ENCODE measurements at places on chromosomes 4 and X.
A peak's percentile ranks its signal among the peaks of the same experiment; 100 is the strongest.

DNA sequence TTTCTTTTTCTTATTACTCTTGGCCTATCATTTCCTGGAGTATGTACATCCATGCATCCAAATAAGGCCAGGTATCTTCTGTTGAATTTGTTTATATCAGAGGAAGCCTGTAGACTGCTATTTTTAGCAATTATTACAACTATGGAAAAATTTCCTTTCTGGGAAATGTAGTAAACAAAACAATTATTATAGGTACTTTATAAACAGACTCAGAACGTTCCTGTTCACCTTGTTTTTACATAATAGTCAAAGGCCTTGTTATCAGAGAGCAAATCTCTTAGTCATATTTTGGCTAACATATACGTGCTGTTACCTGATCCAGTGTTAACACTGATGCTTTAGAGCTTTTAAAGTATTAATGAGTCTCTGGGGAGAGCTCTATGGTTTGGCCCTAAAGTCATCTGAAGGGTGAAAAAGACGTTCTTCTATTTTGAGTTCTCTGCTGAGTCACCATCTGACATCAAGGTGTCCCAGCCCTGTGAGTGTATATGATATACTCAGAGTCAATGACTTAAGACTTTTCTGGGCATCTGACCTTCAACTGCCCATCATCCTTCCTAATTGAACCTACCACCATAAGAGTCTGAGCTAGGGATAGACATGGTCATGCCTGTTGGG is 7.3 kb downstream of the SPARCL1 start:
- DNase-seq: no peak

- no peak for DNase-seq
Measured at GRCh38 chr4:88533937-88534750, 10.6 kb upstream of the PYURF start.

DNA sequence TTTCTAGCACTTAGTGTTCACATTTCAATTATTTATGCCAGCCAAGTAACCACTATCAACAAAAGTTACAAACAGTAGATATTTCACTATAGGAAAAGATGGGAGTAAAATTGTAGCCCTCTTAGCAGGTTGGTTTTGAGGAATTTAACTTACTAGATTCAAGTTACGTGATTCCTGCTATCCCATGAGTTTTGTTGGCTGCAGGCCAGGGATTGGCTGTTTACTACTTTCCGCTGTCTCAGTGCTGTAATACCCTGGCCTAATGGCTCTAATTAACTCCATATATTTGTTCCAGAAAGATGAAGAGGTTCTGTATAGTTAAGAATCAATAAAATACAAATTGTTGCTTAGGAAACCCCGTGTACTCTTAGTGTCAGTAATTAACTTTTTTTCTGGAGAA is 55.5 kb upstream of the MAGED1 start:
- DNase-seq: peak; percentile 31

- no peak for DNase-seq
Measured at GRCh38 chrX:103197721-103198306, 17.1 kb upstream of the BEX4 start.

- DNase-seq: no peak
Measured at GRCh38 chr4:137543198-137543597, 10.9 kb upstream of the PCDH18 start.

GRCh38 chr4:184825141-184825895 is 450 bp downstream of the ACSL1 start:
- DNase-seq: no peak

DNA sequence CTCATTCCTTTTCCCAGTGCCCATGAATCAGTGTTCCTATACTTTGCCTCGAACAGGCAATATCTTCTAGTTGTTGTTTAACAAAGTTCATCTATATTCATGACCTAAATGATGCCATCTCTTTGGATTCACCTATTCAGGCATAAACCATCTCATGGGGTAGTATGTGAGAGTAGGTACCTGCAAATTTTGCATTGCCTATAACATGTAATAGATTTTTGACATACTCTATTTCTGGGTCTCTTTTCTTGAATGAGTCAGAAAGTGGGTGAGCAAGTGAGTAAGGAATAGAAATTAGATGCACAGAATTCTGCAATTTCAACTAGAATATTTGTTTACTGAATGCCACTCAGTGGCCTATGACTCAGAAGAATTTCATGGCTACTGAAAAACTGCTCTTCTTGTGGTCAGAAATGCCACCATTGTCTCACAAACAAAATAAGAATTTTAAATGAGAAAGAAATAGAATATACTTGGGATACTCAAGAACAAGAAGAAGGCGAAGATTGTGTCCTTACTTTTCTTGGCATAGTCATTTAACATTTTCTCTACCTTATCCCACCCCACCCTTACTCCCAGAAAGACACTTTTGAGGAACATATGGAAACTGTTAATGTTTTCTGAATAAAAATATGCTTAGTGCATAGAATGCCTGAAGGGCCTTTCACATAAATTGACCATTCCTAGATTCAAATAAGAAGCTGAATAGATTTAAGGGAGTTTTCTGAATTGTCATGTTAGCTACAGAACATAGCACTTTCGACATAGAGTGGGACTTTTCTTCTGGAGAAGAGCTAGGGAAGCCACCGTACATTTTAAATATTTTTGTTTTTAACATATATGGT is 86.8 kb downstream of the HHIP start:
- DNase-seq: no peak

- peak; percentile 50 for DNase-seq
Measured at GRCh38 chr4:163548481-163549243, 54.2 kb downstream of the TMA16 start.

DNA sequence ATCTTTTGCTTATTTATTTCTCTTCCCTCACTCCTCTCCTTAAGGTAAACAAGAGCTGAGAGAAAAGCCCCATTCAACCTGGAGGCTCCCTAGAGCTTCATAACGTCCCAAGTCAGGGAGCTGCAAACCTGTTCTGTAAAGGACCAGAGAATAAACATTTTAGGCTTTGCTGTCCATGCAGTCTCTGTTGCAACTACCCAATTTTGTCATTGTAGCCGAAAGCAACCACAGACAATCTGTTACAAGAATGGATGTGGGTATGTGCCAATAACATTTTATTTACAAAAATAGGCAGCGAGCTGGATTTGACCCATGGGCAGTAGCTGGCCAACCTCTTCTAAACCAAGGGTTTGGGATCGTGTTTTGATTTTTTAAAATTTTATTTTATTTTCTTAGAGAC is 71.3 kb upstream of the TBL1X start:
- DNase-seq: no peak

DNA sequence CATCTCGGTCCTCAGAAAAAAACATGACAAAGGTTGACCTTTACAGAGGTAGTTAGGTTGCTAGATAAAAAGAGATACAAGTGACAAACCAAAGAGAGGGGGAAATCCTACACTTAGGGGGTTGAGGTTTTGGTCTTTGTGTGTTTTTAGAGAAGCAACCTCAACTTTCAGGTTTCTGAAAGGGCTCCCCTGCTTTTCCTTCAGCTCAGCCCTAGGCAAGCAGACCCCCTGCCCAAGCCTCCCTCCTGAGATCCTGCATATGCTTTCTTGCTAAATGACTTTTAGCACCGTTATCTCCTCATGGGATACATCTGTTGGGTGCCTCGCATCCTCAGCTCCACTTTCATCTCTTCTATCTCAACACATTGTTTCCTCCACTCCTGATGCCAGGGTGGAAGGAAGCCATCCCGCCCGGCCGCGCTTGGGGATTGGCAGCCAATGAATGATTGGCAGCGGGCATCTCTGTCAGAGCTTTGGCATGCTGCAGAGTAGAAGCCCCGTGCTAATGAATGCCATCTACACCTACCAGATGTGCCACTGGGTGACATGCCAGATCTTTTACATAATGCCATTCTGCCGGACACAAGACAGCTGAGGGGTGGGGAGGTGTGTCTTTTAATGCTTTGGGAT is 15.0 kb upstream of the PRDM8 start:
- no peak for DNase-seq

GRCh38 chr4:4524364-4524763 is 17.5 kb downstream of the STX18 start:
- DNase-seq: no peak

- no peak for DNase-seq
Measured at GRCh38 chr4:53186714-53187358, 179.0 kb downstream of the SCFD2 start.

DNA sequence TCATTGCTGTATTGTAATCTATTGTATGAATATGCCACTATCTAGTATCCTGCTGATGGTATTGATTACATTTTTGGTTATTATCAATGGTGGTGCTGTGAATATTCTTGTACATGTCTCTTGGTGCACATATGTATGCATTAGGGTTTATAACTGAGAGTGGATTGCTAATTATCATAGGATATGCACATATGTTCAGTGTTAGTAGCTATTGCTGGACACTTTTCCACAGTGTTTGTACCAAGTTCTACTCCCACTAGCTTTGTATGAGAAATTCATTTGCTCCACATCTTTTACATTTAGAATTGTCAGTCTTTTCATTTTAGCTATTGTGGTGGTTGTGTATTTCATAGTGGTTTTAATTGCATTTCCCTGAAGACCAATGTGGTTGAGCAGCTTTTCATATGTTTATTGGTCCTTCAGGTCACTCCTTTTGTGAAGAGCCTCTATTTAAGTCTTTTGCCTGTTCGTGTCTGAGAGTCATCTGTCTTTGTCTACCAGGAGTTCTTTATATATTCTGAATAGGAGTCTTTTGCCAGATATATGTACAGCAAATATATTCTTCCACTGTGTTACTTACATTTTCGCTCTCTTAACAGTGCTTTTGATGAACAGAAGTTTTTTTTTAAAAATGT is 87.1 kb downstream of the TBC1D19 start:
- DNase-seq: no peak

DNA sequence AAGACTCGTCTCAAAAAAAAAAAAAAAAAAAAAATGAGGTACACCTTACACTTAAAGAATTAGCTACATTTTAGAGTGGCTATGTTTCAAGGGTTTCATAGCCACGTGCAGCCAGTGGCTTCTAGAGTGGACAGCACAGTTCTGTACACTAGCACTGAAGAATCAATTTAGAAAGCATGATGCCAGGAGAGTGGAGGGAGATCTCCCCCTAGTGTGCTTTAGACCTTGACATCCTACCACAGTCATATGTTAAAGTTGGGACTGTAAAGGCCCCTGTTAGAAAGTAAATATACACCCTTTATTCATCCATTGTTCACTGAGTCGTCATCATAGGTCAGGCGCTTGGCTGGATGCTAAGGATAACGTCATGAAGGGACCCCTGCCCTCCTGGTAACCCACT is 179.4 kb downstream of the QDPR start:
- no peak for DNase-seq

DNA sequence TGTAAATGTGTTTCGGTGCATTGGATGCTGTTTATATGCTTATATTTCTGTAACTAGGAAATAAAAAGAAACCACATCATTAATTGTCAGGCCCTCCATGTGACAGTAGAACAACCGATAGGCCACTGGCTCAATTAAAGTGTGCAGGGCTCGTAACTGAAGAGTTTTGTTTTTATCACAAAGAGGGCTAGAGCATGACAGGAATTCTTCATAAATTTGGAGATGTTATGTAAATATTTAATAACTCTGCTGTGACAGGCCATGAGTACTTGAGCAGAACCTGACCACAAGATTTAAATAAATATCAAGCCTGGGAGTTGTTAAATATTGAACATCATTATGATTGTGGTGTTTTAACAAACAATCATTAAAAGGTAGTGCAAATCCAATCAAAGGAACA is 55.9 kb downstream of the MID1 start:
- no peak for DNase-seq

DNA sequence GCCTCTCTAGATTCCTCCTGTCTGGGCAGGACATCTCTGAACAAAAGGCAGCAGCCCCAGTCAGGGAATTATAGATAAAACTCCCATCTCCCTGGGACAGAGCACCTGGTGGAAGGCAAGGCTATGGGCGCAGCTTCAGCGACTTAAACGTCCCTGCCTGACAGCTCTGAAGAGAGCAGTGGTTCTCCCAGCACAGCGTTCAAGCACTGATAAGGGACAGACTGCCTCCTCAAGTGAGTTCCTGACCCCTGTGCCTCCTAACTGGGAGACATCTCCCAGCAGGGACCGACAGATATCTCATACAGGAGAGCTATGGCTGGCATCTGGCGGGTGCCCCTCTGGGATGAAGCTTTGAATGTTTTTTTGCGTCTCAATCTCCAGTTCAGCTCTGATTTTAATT is 262.2 kb downstream of the PARM1 start:
- DNase-seq: no peak

DNA sequence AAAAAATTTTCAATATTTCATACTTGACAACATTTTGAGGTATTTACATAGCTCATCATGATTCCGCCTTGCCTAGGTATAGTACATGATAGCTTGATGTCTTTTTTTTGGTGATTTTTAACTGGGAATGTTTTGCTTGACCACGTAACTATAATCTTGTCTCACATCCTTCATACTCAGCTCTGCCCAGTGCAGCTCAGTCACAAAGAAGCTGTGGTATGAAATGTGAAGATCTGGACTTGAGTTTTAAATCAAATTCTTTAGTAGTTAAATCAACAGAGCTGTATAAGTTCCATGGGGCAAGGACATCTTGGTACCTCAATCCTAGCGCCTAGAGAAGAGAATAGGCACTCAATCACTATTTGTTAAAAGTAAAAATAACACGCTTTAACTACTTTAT is 276.3 kb upstream of the DKK2 start:
- DNase-seq: no peak

- peak; percentile 68 for DNase-seq
Measured at GRCh38 chr4:40525752-40526598, 103.7 kb downstream of the RBM47 start.

GRCh38 chr4:26206339-26206738 is 114.5 kb upstream of the RBPJ start:
- peak; percentile 96 for DNase-seq

GRCh38 chr4:64340218-64341110 is 68.8 kb downstream of the TECRL start:
- DNase-seq: no peak

- DNase-seq: peak; percentile 14
Measured at GRCh38 chr4:64781737-64782326, 372.6 kb upstream of the TECRL start.

GRCh38 chr4:153560908-153561307 is 94.7 kb downstream of the TMEM131L start:
- no peak for DNase-seq

GRCh38 chr4:151267822-151268535 is 9.0 kb upstream of the PRSS48 start:
- no peak for DNase-seq

GRCh38 chr4:8352368-8353157 is 83.0 kb downstream of the HTRA3 start:
- no peak for DNase-seq

GRCh38 chr4:86771141-86771540 is 78.0 kb downstream of the SLC10A6 start:
- DNase-seq: no peak
